Hindlimb muscle (tissue), 1 donor: ENCODE measurements at places on chromosomes 11 and 22.

- DNase-seq = no peak
Observed at GRCh38 chr11:71089571-71089970, 162.8 kb downstream of the SHANK2 start.

- DNase-seq = peak; percentile 54
Observed at GRCh38 chr11:103887001-103887658, 149.3 kb upstream of the DDI1 start.

DNA sequence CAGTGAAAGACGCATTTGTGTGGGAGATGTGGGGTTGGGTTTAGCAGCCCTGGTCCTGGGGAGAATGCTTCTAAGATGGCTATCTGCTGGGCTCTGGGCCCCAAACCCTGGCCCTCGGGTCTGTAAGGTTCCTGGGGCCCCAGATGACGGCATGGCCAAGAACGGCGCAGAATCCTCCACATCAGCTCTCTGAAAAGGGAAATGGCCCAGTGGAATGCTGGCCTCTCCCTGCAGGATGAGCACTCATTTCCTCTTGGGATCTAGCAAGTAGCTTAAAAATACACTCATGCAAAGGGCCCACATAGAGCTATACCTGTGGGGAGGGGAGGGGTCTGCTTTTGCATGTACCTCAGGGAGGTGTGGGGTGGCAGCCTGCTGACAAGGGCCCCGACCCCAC is 37.5 kb upstream of the LINC01488 start:
- DNase-seq = peak; percentile 62

DNA sequence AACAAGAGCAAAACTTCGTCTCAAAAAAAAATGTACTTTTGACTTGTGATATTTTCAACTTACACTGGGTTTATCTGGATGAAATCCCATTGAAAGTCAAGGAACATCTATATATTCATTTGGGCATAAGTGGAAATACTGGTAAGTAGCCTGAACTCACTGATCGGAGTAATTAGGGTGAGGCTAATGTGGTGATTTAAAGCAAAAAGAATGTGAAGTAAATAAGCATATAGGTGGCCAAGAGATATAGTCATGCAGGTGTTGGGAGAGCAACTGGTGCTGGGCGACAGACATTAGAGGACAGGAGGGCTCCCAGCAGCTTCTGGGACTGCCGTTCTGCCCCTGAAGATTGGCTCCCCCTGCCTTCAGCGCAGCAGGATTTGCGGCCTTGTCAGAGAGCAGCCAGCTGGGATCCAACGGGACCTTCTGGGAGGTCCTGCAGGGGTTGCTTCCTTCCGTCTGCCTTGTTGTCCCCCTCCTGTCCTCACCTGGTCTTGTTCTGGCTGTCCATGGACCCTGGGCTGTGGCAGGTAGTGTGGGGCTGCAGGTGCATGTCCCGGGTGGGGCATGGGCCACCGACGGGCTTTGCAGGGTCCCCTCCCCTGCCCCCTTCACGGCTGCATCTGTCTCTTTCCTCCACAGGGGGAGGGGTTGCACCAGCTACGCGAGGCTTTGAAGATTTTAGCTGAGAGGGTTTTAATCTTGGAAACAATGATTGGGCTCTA is 14.1 kb downstream of the RHBDD3 start:
- no peak for DNase-seq

DNA sequence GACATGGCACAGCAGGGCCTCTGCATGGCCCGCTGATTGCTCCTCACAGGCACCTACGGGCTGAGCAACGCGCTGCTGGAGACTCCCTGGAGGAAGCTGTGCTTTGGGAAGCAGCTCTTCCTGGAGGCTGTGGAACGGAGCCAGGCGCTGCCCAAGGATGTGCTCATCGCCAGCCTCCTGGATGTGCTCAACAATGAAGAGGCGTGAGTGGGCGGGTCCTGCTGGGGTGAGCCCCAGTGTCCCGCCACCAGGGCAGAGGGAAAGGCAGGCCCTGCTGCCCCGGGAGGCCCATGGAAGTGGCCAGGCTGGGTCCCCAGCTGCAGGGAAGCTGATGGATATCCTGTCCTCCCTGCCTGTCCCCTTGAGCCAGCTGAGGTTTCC is 18.6 kb upstream of the DGCR8 start:
- no peak for DNase-seq

DNA sequence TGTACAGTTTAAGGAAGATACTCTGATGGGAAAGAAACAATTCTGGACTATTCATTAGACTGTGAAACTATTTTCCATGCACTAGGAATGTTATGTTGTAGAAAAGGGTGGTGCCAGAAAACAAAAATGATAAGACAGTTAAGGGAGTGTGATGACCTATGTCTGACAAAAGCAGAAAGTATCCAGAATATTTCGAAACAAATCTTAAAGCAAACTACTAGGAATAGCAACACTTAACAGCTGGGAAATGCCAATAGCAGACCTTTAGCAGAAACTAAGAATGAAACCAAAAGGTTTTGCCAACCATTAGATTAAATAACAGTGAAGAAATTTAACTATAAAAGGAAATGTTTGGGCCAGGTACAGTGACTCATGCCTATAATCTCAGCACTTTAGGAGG is 3.3 kb upstream of the ARHGAP20 start:
- DNase-seq = no peak

DNA sequence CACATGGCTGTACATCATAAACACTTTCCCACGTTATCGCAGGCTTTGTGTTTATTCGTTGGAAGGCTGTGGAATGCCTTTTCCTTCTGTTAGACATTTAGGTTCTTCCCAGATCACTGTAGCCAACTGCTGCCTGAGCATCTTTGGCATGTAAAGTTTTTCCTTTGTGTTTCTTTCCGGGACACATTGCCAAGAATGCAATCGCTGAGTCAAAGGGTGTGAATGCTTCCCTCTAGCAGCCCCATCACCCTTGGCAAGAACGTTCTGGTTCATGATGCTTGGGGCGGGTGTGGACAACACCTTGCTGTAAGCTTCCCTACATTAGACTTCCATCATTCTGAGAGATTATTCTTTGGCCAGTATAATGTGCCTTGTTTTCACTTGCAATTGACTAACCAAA is 136.2 kb downstream of the OSBP2 start:
- DNase-seq = no peak

DNA sequence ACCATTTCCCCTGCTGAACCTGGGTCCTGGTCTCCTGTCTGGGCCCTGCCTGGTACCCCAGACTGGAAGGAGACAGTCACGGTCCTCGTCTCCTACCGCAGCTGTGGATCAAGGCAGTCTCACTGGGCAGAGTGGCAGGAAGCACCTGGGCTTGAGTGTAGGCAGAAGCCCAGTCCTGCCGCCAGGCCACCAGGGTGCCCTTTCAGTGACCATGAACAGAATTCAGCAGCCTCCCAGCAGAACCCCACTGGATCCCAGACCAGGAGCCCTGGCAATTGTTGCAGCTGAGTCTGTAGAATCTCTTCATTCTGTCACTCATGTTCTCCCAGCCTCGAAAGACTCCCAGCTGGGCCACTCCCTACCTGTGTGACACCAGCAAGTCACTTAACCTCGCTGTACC is 25.5 kb upstream of the CREB3L1 start:
- no peak for DNase-seq

- no peak for DNase-seq
Observed at GRCh38 chr11:120284272-120284671, 40.8 kb upstream of the TLCD5 start.

- DNase-seq = no peak
Observed at GRCh38 chr22:38937541-38937940, 19.9 kb upstream of the APOBEC3A start.

DNA sequence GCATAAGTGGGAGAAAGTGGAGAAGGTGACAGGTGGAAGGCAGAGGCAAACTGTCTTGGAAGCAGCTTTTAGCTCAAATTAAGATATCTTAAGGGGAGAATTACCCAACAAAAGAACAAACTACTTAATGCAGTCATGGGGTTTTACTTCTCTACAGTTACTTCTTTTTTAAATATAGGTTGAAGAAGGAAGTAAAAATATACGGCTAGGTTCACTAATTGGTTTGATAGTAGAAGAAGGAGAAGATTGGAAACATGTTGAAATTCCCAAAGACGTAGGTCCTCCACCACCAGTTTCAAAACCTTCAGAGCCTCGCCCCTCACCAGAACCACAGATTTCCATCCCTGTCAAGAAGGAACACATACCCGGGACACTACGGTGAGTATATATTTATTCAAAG is 40.8 kb downstream of the PDHX start:
- DNase-seq = no peak

DNA sequence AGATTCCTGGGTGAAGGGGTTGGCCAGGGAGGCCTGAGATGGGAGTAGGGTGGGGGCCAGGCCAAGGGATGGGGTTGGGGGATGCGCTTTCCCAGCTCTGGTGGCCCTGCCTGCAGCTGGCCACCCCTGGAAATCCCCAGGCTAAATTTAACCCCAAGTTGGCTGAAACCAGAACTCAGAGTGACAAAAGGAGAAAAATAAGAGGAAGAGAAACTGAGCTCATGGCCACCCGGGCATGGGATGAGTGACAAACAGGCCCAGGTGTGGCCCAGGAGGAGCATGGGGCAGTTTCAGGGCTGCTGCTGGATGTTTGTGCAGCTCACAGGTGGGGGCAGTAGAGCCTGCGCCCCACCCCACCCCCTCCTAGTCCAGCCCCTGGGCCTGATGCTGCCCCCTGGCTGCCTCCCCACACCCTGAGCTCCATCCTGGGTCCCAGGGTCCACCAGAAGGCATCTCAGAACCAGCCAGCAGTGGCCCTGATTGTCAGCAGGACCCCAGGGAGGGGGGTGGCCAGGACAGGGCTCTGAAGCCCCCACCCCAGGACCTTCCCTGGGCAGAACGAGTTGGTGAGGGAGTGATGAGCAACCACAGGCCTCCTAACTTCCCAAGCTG is 48.0 kb downstream of the IGLL5 start:
- no peak for DNase-seq

DNA sequence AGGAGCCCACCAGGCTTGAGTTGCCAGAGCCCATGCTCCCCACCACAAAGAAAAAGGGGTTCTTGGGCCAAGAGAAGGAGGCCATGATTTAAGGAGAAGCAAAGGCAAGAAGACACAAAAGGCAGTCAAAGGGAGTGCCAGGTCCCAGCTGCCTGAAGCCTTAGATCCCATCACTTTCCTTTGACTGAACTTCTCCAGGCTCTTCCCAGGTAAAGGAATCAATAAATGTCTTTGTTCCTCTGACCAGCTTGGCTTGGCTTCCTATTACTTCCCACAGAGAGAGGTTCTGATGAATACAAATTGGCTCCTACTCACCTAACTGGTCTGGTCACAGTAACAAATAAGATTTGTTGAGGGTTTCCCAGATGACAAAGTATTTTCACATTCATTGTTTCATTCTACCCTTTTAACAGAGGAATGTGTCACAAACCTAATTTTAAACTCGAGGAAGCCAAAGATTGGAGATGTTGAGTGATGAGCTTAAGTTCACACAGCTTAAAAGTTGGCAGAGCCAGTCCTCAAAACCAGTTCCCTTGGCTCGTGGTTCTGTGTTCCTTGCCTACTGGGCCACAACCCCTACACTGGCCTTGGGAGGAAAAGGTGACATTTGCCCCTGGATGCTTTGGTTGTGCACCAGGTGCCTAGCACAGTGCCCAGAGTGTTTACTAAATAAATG is 96.4 kb upstream of the SESN3 start:
- no peak for DNase-seq

DNA sequence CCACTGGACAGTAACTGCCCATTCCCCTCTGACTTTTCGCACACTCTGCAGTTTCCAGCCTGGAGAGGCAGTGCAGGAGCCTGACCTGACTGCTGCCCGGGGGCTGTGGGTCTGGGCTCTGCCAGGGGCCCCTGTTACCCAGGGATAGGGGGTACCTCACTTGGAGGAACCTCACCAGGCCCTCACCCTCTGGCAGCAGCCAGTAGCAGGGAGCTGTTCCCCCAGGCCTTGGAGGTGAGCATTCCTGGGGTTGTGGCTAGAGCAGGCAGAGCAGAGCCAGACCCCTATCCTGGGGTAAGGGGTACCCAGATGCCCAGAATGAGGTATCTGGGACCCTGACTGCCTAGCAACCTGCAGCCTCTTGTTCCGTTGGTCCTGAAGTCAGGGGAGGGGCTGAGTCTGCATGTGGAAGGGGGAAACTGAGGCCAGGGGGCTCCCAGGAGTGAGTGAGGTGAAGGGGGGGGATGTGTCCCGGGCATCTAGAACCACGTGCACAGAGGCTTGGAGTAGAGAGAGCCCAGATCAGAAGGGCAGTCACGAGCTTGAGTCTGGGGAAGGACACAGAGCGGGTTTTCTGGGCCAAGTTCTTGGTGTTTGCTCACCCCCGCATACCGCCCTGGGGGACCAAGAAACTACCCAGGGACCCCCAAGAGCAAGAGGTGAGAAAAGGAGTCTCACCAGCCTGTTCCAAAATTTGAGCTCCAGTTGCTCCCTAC is 43.9 kb upstream of the ACCSL start:
- no peak for DNase-seq

- DNase-seq = no peak
Observed at GRCh38 chr11:47483457-47483856, 34.5 kb upstream of the RAPSN start.

- DNase-seq = no peak
Observed at GRCh38 chr11:126633330-126633729, 277.8 kb downstream of the ST3GAL4 start.

DNA sequence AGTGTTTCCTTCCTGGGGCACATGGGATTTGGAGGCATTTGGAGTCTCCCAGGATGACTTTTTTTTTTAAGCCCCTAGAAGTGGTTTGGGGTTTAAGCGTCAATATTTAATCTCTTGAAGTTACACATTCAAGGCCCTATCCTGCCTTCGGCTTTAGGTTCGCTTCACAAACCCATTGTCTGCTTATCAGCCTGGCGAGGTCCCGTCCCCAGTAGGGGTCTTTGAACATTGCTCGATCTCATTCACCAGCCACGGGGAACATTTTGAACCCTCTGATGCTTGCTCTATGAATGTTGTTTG is 75.9 kb downstream of the KCNQ1 start:
- no peak for DNase-seq

GRCh38 chr22:20423906-20424551 is 13.6 kb downstream of the SCARF2 start:
- no peak for DNase-seq

GRCh38 chr11:10990637-10991193 is 132.9 kb upstream of the ZBED5 start:
- DNase-seq = no peak

DNA sequence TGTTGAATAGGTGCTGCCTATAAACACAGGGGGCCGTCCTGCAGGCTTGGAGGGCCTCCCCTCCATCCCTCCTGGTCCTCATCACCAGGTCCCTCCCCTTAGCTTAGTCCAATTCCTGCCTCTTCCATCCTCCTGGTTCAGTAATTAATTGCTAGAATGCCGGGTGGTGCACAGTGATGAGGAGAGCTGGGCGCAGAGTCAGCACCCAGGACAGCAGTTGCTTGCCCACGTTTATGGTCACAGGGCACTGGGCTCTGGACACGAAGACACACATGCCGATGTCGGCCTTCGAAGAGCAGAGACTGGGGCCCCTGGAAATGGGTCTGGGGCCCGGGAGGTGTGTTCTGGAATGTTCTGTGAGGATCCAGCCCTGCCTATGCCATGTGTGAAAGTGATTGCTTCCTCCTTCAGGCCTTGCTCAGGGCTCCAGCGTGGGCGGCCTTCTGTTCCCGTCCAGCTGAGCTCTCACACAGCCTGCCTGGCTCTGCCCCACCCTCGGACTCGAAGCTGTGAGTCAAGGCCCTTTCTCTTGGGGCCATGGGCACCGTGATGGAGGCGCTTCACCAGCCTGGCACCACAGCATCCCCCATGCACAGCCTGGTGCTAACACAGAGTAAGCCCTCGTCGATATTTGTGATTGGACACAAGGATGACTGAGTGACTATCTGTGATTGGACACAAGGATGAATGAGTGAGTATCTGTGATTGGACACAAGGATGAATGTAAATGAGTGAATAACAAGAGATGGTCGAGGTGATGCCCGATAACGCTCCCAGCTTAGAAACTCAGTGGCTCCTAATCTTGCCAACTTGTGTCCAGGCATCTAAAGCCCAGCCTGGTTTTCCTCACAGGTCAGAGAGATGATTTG is 884.7 kb downstream of the BRD1 start:
- DNase-seq = no peak
